ENCODE measurements at places on chromosomes 12 and 14.

DNA sequence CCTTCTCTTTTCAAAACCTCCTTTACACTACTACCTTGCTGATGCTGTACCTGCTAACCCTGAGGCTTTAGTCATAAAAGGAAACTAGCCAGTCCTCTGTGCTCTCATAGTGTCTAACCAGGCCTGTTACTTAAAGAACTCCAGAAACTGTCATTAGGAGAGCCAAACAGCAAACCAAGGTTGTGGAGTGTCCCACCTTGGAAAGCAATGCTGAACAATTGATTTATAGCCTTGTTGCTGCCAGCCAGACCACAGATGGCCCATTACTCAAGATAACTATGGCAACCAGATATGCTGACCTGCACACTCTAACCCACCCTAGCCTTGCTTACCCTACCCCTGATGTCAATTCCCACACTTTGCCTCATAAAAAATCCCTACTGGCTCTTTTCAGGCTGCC is 26.5 kb upstream of the BCAT1 start:
- DNase-seq = no peak

DNA sequence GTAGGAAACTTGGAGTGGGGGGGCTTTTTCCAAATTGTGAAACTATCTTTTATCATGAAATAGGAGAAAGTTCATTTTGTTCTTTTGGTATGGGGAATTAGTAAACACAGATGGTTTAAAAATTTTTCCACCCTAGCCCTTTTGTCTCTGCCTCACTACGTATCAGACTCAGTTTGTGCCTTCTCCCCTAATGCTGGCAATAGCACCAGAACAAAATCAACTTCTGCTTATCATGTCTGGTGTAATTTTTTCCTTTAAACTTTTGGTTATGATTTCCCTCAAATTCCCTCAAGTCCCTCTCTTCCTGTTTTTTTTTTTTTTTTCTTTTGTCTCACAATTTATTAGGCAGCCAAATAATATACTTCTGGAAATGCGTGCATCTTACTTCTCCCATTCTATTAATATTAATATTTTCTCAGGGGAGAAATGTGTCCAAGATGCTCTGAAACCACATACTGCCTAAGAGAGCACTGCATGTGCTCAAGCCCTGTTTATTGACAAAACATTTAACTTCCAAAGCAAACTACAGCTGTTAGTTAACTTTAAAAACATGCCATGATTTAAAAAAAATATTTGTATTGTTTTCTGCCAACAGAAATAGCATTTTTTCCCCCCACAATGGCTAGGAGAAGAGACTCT is 35.4 kb downstream of the TESPA1 start:
- no peak for DNase-seq

DNA sequence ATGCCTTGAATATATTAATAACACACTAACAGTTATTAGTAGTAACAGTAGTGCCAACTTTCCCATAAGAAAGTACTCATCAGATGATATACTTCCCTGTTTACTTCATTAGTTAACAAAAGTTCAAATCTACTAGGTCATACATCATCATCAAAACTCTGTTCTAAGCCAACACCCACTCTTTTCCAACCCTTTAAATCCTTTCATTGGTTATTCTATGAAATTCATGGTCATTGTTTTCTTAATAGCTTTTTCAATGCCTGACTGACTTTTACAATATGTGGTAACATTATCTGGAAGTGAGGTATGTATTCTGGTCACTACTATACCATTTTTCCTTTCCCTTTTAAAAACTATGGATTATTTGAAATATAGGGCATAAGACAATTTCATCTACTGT is 9.7 kb downstream of the NTS start:
- no peak for DNase-seq

GRCh38 chr14:51884086-51884927 is 23.9 kb downstream of the GNG2 start:
- peak; percentile 42 for DNase-seq

DNA sequence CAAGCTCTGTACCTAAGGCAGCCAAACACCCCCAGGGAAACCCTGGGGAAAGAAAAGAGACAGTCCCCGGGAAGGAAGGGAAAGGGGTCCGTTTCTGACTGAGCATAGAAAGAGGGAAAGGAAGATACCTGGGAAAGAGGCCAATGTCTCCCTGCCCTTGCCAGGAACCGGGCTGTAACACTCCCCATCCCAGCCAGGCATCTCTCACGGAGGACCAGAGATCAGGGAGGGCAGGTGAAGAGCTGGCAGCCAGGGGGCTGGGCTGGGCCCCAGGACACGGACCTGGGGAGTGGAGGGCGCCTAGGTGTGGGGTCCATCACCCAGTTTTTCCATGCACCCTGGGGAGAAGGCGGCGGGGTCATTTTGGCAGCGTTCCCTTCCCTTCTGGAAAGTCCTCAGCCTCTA is 18.9 kb upstream of the PLEKHH1 start:
- no peak for DNase-seq

- no peak for DNase-seq
Measured at GRCh38 chr12:13171921-13172859, 24.3 kb upstream of the EMP1 start.

DNA sequence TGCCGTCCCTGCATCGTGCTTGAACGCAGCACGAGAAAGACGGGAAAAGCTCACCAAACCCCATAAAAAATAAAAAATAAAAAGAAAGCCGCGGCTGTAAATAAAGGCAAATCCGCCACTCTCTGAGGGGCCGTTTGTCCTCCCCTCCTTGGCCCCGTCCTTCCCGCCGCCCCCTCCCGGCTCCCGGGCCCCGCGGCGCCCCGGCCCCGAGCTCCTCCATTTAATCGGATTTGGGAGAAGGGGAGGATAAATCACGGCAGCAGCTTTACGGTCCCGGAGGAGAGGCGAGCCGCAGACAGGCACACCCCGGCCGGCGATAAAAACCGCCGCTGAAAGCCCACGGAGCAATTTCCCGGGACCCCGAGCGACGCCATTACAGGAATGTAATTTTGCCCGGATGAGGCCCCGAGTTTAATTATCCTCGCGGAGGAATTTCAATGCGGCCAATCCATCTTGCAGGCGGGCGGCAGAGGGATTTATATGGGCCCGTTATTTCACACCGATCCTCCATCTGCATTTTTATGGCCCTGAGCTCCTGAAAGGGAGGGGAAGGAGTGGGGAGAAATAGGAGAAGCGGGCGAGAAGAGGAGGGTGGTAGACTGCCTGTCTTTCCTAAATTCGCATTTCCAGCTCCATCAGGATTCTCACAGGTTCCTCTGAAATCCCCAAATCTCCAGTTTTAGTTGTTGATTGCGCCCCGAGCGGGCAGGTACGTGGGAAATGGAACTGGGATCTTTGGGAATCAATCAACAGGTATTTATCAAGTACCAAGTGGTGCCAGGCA is 1.3 kb upstream of the ATP5MC2 start:
- no peak for DNase-seq

DNA sequence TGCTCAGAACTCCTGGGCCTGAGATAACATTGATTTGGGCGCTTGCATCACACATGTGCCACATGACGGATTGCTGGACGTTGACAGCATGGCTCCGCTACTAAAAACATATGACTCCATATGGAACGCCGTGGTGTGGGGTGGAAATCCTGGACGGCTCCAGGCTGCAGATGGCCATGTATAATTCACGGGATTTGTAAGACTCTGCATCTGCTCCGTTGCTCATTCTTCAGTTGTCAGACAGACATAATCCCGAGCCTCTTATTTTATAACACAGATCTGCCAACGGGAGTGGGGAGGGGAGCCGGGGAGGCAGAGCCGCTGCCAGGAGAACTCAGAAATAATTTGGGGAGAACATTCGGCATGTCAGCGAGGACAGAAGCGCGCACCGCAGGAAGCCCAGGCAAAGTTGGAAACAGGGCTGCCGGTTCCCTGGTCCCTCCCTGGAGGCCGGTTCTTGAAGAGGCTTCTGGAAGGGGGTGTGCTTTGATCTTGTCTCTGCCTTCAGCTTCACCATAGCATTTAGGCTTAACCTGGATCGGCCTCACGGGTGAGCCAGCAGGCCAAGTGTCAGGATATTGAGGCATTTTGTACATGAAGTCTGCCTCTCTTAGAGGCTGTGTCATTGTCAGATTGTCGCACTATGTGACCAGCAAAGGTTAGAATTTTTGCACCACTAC is 45.8 kb upstream of the MYL2 start:
- no peak for DNase-seq

- DNase-seq = no peak
Measured at GRCh38 chr14:95467232-95467631, 49.2 kb downstream of the SYNE3 start.

DNA sequence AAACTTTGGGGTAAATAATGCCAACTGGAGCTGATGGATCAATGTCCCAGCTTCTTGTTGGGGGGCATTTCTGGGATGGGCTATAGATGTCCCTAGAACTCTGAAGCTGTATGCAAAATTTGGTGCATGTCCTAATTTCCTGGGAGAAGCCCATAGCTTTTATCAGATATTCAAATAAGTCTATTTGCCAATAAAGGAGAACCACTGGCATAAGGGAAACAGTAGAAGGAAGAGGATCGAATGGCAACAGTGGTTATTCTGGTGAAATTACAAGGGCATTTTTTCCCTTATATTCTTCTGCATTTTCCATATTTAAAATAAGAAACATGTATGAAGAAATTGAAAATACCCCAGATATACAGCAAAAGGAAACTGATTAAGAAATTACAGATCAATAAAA is 34.2 kb downstream of the PSMA6 start:
- DNase-seq = no peak

DNA sequence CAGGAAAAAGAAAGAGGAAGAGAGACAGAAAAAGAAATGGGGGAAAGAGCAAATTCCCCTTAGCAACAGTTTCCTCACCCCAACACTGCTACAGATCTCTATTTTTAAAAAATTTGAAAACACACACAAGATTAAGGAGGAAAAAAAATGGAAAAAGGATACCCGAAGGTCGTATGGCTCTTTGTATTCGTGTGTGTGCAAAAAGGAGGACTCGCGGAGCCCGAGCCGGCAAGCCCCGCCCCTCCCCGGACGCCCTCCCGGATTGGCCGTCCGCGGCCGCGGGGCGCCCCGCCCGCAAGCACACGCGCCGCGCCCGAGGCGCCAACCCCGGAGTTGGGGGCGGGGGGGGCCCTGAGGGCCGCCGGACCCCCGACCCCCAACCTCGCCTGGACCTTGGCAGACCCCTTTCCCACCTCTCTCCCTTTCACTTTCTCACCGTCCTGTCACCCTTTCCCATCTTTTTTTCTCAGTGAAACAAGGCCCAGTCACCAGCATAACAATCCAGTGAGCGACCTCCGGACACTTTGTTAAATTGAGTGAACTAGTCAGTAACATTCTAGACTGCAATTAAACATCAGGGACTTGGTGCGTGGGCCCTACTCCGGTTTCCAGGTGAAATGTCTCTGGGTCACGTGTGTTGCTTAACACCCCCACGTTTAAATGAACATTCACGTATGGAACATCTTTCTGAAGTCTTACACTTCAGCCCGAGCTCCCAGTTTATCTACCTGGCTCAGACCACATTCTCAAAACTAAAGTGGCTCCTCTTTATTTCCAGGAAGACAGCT is at the start of gene C14orf93:
Gene C14orf93, minus strand, starts transcription at position 205 of the 788 bp plus-strand sequence. CDS start 11,120 bp downstream, outside the sequence.
- DNase-seq = peak; percentile 60

GRCh38 chr14:51527073-51527472 is 124.6 kb upstream of the FRMD6 start:
- no peak for DNase-seq

- DNase-seq = no peak
Measured at GRCh38 chr12:100721169-100721568, 73.4 kb upstream of the ANO4 start.

DNA sequence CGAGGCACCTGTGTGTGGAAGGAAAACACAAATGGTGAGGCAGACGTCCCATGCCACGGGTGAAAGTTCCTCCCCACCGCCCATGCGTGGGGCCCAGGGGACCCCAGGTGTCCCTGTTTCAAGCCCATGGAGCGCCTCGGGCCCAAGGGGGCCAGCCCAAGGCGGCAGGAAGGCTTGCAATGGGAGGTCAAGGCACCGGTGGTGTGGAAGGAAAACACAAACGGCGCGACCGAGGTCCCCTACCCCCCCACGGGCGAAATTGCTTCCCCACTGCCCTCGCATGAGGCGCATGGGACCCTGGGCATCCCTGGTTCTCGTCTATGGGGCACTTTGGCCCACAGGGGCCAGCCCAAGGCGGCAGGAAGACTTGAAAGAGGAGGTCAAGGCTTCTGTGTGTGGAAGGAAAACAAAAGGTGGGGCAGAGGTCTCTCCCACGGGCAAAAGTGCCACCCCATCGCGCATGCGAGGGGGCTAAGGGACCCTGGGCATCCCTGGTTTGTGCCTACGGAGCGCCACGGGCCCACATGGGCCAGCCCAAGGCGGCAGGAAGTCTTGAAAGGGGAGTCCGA is 379.4 kb downstream of the ALG10 start:
- DNase-seq = no peak

- no peak for DNase-seq
Measured at GRCh38 chr12:32595251-32595650, 83.8 kb upstream of the DNM1L start.

GRCh38 chr14:81234278-81234677 is 13.5 kb upstream of the GTF2A1 start:
- peak; percentile 33 for DNase-seq

- no peak for DNase-seq
Measured at GRCh38 chr12:31899109-31899508, 60.1 kb upstream of the RESF1 start.

DNA sequence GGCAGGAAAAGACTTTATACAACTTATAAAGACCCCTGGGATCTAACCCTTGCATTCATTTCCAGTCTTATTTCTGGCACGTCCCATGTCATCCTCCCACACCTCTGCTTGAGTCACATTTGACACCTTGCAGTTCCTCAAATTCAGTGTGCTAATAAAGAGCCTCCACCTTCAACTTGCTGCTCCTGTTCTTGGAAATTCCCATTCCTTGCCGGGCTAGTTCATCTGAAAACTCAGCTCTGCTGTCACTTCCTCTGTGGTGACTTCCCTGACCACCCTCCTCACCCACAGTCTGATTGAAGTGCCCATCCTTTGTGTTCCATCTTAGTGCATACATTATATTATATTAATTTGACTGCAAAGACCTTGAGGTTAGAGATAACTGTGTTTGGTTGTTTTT is 37.4 kb upstream of the PSMA6 start:
- no peak for DNase-seq

DNA sequence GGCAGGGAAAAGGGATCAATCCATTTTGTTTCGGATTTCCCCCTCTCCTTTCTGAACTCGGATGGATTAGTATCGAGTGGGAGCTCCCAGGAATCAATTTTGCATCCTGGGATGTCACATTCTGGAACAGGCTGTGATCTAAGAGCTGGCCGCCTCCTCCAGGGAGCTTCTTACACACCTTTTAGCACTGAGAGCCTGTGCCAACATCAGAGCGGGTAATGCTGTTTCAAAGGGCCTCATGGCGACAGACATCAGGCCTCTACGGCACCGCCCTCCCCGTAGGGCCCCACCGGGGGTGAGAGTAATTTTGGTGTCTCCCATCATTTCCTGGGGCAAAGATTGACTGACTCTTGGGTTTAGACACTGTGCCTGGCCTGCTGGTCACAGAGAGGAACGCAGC is 2.7 kb downstream of the GALNT9 start:
- DNase-seq = no peak

DNA sequence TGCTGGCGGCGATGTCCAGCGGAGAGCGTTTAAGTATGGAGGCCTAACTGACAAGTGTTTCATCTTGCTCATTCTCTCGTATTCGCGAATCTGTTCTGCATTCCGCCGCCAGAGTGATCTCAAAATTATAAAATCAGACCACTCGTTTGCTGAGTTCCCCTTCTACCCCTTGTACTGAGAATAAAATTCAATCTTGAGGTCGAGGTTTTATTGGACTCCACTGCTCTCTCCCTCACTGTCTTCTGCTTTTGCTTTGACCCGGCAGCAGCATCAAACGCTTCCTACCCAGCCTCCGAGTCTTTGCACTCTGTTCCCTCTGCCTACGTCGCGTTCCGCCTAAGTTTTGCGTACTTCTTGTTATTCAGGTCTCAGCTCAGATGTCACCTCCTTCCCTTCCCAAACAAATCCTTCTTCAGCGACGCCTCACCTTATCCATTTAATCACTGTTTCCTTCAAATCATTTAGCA is 462 bp downstream of the KNTC1 start:
- no peak for DNase-seq
